ENCODE measurements at places on chromosomes 16 and 17.
A peak's percentile ranks its signal among the peaks of the same experiment; 100 is the strongest.

DNA sequence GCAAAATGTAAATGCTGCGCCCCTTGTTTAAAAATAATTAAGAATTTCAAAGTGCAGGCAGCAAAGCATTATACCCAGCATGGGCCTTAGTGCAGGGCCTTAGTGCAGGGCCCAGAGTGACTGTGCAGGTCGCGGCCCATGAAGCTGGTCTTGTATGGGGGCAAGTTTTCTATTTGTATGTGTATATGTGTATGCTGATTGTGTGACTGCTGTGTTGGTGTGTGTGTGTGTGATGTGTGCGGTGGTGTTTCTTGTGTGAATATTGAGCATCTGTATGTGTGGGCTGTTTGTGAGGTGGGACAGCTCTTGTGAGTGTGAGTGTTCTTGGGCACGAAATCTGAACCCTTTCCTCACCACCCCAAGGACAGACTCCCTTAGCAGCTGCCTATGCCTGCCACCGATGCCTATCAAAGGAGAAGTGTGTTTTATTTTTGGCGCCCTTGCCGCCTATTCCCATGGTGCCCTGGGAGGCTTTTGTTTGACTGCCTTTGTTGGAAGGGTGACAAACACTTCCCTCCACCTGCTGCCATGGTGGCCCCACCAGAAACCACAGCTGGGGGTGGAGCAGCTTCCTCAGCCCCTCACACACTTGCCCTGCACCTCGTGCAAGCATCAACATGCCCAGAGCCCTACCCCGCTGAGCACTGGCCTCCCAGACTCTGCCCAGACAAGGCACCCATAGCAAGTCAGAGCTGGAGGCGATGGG is 18.0 kb downstream of the CCR7 start:
- DNase-seq, result peak; percentile 74

DNA sequence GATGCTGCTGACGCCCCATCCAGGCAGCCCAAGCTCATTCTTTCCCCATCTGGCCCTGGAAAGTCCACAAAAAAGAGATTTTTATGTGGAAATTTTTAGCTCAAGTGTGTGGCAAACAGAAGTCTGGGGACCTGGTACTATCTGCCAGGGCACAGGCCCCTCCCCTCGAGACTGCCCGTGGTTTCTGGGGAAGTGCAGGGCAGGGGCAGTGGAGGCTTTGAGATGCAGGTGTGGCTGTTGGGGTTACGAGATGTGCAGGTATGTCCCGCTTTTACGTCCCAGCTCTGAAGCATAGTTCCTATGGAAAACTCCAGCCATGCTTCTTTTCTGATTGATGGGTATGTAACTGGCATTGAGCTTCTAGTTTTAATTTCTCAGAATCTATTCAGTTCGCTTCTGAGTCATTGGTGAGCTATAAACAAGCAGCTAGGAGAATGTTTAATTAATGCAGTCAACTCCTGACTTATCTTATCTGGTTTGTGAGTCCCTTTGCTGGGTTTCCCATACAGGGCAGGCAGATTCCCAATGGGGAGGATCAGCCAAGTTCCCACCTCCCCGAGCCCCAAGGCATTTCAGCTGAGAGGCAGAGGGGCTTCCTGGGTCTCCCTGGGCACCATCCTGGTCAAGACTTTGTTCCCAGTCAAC is 16.2 kb downstream of the TBX4 start:
- DNase-seq, result no peak

DNA sequence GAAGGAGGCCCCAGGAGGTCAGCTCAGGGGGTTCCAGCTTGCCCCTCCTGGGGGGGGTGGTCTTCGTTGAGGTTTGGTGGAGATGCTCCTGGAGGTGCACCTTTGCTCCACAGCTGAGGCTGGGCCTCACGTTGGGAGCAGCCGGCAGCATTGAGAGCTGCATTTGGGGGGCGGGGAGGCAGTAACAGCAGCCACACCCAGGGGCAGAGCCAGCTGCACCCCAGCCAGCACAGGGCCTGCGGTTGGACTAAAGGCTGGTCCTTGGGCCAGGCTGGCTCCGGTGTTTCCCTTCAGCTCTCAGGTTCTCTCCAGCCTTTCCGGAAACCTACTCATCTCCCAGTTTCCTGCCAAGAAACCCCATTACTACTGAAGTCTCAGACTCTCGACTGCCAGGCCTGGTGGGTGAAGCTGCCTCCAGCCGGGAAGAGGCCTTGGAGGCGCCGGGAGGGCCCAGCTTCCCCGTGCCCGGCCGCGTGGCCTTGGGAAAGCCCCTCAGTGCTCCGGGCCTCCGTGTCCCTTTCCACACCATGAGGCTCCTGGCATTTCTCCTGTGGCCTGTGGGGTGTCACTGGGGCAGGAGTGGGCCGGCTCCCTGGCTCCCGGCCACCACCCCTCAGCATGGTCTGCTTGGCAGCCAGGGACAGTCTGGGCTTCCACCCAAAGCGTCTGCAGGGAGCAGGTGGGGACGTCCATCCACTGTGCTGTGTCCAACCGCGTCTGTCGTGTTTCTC is 14.0 kb upstream of the BAIAP2 start:
- DNase-seq, result no peak

DNA sequence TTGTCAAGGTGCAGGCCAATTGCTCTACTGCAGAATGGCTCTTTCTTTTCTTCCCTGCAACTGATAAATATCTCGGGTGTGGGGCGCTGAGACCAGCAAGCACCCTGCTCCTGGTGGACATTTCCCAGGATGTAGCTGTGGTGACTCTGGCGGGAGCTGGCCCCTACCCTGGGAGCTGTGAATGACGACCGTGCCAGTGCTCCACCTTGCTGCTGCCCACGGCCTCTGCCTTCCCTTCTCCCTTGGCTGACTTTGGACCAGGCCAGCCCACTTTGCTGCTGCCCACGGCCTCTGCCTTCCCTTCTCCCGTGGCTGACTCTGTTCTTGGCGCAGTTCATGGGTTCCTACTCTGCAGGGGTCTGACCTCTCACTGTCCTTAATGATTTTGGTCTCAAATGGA is 16.1 kb downstream of the CARD14 start:
- no peak for DNase-seq

DNA sequence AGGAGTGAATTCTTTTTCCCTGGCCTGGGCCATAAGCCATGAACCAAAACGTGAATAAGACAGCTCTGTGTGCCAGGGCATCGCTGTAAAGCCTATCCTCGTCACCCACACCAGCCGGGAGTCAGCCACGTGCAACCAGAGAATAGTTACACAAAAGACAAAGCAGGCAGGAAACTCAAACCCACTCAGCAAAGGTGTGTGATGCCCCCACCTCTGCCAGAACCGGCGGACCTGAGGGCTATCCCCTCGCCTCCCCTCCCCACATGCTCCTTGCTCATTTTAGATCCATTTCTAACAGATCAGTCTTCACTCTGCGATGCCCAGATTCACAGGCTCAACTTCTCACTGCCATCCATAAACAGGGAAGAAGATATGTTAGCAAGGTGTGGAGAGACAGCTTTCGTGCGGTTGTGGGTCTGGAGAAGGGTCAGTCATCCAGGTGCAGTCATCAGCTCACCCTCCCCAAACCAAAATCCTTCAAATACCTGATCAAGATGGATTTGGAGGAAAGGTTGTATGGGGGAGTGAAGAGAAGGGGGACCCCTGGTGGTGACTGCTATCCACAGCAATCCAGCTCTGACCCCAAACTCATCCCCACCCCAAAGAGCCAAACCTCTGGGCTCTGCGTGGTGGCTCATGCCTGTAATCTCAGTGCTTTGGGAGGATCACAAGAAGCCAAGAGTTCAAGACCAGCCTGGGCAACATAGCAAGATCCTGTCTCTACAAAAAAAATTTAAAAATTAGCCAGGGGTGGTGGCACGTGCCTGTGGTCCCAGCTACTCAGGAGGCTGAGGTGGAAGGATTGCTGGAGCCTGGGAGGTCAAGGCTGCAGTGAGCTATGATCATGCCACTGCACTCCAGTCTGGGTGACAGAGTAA is 219.2 kb downstream of the C16orf78 start:
- peak; percentile 24 for DNase-seq

DNA sequence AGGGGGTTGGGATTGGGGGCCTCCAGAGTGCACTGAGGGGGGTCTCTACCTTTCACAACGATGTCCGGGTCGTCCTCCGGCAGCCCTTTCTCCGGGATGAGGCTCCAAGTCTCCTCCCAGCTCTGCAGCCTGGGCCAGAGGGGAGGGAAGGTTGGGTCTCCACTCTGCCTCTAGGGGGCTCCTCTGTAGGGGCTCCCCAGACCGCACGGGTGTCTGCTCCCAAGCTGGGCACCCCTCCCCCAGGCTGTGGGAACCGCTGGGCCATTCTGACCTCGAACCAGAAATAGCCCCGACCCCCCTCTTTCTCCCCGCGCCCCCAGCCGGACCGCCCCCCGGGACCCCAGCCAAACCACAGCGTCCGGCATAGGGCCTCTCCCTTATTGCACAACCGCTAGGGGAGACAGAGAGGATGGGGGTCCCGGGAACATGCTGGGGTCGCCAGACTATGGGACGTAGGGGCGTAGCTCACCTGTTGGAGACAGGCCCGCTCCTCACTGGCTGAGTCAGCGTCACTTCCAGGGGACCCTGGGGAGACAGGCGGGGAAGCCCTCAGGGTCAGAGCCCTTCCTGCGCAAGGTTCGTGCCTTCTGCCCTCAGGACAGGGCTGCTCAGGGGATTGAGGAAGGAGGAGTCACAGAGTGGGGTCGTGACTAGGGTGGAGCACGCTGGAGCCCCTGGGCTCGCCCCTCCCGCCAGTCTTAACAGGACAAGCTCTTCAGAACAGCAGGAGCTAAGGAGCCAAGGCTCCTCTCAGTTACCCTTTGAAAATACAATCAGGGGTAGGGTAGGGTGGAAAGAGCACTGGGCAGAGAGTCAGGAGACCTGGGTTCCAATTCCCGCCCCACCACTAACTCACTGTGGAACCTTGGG is 2.7 kb downstream of the PLEKHH3 start:
- peak; percentile 40 for DNase-seq

- no peak for DNase-seq
Observed at GRCh38 chr17:30930495-30930894, 8.8 kb downstream of the ADAP2 start.

- no peak for DNase-seq
Observed at GRCh38 chr17:55314061-55314783, 49.5 kb downstream of the HLF start.

All from CD4-positive, alpha-beta T cell treated with Interleukin-1 beta for 1 hour (primary cell).